ENCODE measurements at places on chromosomes 1 and 21.

- peak; percentile 16 for DNase-seq
These were observed 624 bp downstream of the RIPK4 start for GRCh38 chr21:41765973-41766882.

DNA sequence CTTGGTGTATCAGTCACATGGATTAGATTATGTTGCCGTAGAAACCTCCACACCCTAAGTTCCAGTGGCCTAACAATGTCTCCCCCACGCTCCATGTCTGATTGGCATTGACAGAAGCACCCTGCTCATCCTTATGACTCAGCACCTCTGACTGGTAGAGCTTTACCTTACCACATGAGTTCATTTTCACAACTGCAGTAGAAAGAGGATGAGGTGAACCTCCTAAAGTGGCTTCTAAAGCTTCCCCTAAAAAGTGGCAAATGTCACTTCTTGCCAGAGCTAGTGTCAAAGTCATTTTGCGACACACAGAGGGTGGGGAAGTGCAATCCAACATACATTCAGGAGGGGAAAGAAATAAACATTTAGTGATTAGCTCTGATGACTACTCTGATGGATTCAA is 30.6 kb upstream of the LYPD8 start:
- DNase-seq: no peak

GRCh38 chr21:34520764-34521508 is 8.9 kb upstream of the KCNE1 start:
- DNase-seq: no peak

DNA sequence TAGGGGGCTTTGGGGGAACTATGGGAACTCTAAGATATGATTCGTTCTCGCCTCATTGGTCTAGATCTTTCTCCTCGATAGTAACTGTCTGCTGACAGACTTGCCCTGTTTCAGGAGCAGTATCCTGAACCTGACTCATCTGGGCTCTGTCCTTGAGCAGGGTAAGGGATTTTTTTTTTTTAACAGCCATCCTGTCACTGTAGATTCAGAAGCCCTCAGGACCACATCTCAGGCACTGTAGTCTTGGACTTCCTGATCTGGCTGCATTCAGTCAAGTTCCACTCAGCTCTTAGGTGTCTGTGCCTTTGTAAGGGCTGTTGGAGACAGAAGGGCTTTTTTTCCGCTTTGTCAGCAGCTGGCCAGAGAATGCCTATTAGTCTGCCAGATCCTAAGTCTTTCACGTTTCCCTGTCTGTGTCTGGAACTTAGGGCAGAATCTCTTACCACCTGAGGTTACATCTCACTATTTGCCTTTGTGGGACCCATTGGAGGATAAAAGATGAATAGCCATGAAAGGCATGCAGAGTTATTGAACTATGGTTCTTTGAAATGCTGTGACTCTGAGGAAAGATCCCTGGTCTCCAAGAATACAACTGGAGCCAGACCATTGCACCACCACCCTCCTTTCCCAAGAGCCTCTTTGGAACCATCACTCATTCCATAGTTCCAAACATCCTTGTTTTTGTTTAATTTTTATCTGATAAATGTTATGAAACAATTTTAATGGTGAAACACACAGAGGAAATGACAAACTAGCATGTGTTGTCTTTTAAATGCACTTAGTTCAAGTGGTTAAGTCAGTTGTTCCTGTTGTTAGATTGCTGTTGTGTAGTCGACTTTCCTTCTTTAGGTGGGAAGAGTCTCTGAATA is 49.7 kb upstream of the MACF1 start:
- DNase-seq: no peak

DNA sequence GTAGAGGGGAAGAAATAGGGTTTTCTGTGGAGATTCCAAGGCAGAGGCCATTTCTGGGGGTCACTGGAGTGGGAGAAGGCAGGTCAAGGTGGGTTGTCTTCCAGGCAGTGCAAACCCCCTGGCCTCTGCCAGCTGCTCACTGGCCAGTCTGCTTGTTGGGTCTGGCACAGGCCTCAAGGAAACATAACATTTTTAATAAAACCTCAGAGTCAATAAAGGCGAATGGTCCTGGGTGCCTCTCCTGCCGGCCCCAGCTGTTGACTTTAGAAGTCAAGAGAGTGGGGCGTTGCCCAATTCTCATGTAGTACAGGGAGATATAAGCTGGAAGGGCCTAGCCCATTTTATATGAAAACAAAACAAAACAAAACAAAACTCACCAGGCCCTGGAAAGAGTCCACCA is 36.6 kb downstream of the RUNX3 start:
- DNase-seq: no peak

DNA sequence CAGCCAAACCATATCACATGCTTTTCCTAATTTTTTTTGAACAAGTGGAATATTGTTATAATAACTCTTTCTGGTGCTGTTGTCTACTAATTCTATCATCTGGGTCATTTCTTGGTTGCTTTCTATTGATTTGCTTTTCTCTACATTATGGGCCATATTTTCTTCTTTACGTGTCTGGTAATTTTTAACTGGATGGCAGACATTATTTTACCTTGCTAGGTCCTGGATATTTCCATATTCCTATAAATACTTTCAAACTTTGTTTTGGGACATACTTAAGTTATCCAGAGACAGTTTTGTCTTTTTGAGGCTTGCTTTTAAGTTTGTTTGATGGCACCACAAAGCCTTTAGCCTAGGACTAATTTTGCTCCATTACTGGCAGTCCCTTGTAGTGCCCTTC is 11.3 kb downstream of the HS2ST1 start:
- no peak for DNase-seq

Data from NCI-H146 (cell line).